OCI-LY7 (cell line): ENCODE measurements at places on chromosomes 4 and X. TPM values are rescaled to one million over a fixed set of nuclear protein-coding genes. Genes with fewer than 3 reads are reported as not detected.

The BEX5 gene
- total RNA-seq, result not detected in 2 replicates

The KLHL8 gene
- total RNA-seq, result 20.3 and 23.4 TPM in 2 replicates

The ATP8A1 gene
- 141 and 149 TPM in 2 replicates for total RNA-seq

The ARMCX5 gene
- not detected in 2 replicates for total RNA-seq

The BRS3 gene
- total RNA-seq, result not detected in 2 replicates

The ADGRL3 gene
- not detected in 2 replicates for total RNA-seq

The CABS1 gene
- not detected in 2 replicates for total RNA-seq

The SPIN2A gene
- total RNA-seq, result 0.57 and 1.3 TPM in 2 replicates

The DDX53 gene
- total RNA-seq, result not detected in 2 replicates

The MAPK10 gene
- total RNA-seq, result 26.0 and 32.0 TPM in 2 replicates

The IQCM gene
- total RNA-seq, result not detected in 2 replicates

GRCh38 chr4:10267066-10267465 is 150.5 kb upstream of the WDR1 start:
- DNase-seq, result no peak

DNA sequence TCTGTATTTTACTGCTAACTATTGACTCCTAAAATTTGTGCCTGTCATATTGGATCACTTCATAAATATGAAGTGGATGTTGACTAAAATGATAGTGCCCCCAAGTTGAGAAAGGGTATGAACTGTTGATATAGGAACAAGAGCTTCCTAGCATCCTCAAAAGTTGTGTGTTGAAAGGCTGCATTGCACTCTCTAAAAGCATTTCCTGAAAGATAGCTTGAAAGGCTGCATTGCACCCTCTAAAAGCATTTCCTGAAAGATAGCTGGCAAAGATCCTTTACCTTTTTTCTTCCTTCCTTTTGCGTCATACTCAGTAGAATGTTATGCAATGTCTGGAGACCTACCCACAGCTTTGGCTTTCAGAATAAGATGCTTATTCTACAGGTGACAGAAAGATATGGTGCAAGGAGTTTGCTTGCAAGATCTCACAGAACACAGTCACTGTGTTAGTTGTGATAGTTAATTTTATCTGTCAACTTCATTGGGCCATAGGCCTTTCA is 274.6 kb upstream of the GALNTL6 start:
- no peak for DNase-seq

DNA sequence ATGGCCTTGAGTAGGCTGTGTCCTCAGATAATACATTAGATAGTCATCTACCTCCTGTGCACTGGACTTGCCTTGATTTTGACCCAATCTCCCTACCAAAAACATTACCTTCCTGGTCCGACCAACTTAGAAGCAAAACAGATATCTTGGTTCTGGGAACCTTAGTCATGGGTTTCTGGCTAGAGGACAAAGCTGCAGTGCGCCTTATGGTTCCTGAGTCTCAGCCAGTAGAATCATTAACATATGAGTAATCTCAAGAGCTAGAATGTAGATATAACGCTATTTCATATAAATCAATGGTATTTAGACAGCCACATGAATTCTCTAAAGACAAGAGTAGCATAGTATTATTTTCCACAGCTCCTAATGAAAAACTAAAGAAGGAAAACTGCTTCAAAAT is 83.1 kb downstream of the GRIA3 start:
- no peak for DNase-seq

GRCh38 chr4:4618847-4619246 is 77.0 kb upstream of the STX18 start:
- no peak for DNase-seq

GRCh38 chrX:46812445-46812844 is 24.4 kb upstream of the RP2 start:
- DNase-seq, result no peak

- DNase-seq, result no peak
Observed at GRCh38 chrX:118861338-118861737, 37.7 kb downstream of the ZCCHC12 start.

DNA sequence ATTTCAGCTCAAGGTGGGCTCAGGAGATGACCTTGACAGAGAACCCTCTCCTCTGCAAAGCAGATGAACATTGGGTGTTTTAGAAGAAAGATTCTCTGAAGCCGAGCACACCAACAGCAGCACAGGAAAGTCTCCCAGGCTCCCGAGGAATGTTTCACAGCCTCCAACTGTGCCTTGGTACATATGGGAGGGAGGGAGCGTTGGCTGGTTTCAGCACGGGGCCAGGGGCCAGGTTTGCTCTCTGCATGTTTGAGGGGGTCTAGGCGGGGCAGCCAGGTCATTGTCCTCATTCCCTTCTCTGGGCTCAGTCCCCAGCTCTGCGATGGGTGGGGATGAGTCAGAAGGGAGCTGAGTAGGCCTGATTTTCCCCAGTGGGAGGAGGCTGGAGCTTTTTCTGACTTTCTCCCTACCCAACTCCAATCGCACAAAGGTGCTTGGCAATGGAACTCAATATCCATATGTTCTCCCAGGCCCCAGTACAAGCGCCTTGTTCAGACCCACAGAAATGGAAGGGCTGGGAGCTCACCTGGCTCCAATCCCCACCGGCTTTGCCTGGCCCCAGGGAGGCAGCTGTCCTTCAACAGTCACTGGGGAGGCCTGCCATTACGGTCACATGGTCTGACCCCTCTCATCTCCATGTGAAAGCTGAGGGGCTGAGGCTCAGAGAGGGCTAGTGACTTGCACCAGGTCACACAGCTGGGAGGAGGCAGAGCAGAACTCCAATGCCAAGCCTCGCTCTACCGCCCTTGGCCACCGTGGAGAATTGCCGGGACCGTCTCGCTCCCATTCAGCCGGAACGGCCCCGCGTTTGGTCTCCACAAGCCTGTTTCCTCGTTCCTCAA is 108.4 kb upstream of the AFAP1 start:
- no peak for DNase-seq

DNA sequence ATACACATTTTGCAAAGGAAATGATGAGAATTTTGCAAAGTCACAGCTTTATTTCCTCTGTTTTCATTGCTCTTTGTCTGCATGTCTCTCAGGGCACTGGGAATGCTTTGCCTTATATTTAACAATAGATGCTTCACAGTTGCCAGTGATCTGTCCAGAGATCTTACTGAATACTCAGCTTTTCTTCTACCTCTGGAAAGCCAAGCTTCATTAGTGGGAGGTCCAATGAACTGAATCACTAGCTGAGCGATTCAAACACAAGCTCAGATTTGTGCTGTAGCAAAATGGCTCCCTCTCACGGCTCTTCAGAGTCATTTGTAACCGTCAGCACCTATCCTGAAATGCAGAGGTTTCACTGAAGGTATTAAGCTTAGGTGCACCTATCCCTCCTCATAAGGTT is 138.9 kb downstream of the DCLK2 start:
- peak; percentile 5 for DNase-seq

- peak; percentile 41 for DNase-seq
Observed at GRCh38 chr4:37852376-37852775, 25.9 kb downstream of the PGM2 start.

- DNase-seq, result peak; percentile 27
Observed at GRCh38 chr4:139295942-139296299, 5.4 kb upstream of the NAA15 start.

DNA sequence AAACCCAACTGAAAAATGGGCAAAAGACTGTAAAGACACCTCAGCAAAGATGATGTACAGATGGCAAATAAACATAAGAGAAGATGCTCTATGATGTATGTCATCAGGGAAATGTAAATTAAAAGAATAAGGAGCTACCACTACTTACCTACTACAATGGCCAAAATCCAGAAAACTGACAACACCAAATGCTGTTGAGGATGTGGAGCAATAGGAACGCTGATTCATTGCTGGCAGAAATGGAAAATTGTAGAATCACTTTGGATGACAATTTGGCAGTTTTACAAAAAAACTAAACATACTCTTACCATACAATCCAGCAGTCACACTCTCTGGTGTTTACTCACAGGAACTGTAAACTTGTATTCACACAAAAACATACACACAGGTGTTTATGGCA is 222.3 kb upstream of the LDB2 start:
- no peak for DNase-seq

GRCh38 chrX:151176231-151176750 is at the start of gene GPR50:
Gene GPR50, plus strand, starts transcription at chrX:151176584. Its CDS starts 138 bp downstream, at chrX:151176722.
- DNase-seq, result no peak

DNA sequence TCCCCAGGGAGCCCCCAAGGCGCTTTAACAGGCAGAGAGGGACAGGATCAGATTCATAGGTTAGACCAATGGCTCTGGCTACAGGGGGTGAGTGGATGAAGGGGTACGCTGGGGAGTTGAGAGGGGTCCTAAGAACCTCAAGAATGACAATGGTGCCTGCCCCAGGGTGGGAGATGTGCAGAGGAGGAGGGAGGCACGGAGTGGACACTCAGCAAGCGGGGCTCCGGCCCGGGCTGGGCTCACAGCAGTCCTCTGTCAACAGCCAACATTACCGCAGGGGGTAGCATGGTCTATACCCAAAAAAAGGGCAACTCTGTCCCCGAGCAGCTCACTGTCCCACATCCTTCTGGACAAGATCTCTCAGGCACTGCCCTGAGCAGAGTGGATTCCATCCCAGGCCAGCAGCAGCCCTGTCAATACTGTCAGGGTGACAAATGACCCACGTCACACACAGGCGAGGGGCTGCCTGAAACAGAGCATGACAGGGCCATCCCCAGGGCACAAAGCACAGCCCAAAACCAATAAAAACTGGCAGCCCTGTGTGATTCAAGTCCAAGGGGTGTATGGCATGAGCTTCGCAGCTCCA is 47.7 kb upstream of the PPP2R2C start:
- no peak for DNase-seq

GRCh38 chr4:87313756-87314155 is 8.9 kb downstream of the HSD17B13 start:
- DNase-seq, result no peak

DNA sequence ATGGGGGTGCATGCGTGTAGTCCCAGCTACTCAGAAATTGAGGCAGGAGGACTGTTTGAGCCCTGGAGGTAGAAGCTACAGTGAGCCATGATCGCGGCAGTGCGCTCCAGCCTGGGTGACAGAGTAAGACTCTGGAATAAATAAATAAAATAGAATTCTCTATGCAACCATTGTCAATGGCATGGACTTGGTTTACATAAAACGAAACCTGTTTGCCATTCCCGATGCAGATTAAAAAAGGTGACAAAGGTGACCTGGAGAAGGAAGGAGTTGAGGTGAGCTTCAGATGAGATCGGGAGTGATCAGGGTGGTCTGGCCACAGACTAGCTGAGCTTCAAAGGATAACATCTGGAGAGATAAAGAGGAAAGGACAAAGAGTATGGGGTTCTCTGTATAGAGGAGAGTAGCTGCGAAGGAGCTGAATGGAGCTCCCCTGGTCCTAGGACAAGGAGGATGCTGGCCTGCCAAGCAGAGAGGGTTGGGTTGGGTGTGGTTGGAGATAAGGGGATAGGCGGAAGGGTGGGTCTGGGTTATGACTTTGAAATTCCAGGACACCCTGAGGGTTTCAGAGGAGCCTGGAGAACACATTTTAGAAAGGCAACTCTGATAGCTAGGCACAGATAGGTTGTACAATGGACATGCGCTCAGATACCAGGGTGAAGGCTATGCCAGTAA is 98.6 kb downstream of the RBM47 start:
- DNase-seq, result no peak

DNA sequence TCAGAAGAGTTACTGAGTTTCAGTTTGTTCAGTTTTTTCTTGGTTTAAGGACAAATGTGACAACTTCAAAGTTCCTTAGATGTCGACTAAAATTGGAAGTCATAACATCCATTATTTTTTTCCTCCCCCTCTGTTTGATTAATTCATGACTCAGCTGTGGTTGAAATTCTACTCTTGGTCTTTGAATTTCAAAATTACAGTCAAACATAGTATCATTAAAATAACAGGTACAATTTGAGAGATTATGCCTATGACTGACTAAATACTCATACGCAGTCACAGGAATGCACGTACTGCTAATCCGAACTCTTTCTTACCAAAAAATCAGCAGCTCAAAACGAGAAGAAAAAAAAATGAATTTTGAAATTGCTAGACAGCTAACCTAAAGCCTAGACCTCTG is 1434.8 kb downstream of the RAPGEF2 start:
- DNase-seq, result no peak

GRCh38 chr4:93031431-93032098 is 727.8 kb downstream of the GRID2 start:
- DNase-seq, result no peak

DNA sequence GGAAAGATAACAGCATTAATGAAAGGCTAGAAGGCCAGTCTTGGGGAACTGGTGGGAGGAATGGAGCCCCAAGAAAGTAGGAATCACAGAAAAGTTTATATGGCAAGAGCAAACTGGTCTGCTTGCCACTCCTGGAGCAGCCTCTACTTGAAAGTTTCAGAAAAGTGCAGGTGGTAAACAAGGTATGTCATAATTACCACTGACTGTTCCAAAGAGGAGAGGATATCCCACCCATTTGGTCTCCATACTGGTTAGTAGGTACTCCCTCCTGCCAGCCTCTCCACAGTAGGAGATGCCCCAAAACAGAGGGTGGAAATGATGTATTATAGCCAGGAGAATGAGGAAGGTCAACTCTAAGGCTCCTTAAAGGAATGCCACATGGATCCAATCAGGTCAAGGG is 145.1 kb downstream of the INPP4B start:
- no peak for DNase-seq

- no peak for DNase-seq
Observed at GRCh38 chr4:94676970-94677369, 80.8 kb upstream of the BMPR1B start.

DNA sequence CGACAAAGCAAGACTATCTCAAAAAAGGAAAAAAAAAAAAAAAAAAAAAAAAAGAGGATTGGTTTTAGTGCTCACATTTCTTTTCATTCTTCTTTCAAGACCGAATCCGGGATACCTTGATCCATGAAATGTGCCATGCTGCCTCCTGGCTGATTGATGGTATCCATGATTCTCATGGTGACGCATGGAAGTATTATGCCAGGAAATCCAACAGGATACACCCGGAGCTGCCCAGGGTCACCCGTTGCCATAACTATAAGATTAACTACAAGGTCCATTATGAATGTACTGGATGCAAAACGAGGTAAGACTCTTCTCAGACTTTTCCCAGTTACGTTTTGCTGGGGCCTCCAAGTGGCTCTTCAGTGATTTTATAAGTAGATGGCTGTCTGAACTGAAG is 6.1 kb downstream of the CXCR3 start:
- no peak for DNase-seq

DNA sequence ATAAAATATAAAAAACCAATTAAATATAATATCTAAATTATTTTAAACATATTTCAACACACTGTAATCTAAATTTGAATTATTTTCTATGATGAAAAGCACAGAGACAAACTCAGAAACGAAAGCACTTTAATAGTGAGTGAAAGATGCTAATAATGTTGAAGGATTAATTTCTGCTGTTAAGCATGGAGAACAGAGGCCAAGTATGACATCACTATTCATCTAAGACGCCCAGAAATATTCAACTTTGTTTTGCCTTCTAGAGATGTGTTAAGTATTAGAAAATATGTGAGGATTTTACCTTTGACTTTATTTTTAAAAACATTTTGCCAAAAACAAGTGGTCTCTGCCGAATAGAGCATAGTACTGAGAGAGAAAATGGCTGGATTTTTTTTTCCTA is 19.3 kb downstream of the ARHGEF6 start:
- DNase-seq, result no peak
